ENCODE measurements at places on chromosomes 11 and 22. TPM values are rescaled to one million over a fixed set of nuclear protein-coding genes. Genes with fewer than 3 reads are reported as not detected.
A peak's percentile ranks its signal among the peaks of the same experiment; 100 is the strongest.

- DNase-seq = peak; percentile 88
Observed at GRCh38 chr11:14249121-14249963, 109.6 kb downstream of the RRAS2 start.

GRCh38 chr11:25200925-25201324 is 704.1 kb downstream of the LUZP2 start:
- no peak for DNase-seq

DNA sequence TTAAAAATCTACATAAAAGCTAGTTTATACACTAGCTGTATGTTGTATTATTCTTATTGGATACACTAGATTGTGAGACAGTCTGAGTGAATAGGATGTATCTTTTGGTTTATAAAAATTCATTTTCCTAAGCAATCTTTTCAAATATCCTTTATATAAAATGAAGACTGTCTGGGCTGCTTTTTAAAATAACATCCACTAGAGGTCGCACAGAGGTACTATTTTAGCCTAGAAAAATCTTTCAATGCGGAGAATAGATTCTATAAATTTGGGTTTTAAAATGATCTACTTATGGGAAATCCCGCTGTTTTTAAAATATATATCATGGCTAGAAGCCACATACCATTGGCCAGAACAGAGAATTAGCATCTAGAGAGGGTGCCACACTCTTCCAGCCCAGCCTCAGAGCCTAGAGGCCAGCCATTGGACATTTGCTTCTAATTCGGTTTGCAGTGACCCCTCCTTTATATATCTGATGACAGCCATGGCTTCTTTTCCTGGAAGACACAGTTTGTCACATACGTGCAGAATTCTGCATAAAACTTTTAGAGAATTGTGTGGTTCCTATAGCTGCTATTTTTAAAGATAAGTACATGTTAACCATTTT is 7.3 kb downstream of the C11orf97 start:
- DNase-seq = no peak

DNA sequence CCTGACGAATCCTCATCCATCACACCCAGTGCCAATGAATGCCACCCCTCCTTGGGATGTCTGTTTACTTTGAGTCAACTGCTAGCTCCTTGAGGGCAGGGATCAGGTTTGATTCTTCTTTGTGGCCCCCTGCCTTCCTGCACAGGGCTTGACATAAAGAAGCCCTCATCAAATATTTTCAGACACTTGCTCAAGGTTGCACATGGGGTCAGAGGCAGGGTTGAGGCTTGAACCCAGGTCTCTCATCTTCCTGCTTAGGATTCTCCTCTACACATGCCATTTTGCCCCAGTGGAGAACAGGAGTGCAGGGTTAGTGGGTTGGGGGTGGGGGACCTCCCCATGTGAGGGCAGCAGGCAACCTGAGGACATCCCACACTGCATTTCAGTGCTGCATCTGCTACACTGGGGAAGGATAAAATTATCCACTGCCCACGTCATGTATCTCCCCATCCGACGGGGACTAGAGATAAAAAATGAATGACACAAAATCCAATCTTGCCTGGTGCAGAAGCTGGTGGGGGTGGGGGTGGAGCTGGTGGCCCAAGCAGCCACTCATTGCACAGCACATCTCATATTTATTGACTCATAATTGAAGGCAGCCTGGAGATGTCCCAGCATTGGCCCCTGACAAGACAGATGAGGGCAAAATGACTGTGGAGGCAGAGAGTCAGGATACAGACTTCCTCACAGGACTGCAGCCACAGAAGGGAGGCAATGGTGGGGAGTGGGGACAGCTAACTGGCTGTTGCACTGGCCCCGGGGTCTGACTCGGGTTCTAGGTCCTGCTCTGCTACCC is 41.3 kb downstream of the NEU3 start:
- DNase-seq = peak; percentile 20

GRCh38 chr11:126281666-126282175 is 1.2 kb upstream of the TIRAP start:
- DNase-seq = no peak

- no peak for DNase-seq
Observed at GRCh38 chr22:23678133-23678532, 12.7 kb upstream of the RGL4 start.

DNA sequence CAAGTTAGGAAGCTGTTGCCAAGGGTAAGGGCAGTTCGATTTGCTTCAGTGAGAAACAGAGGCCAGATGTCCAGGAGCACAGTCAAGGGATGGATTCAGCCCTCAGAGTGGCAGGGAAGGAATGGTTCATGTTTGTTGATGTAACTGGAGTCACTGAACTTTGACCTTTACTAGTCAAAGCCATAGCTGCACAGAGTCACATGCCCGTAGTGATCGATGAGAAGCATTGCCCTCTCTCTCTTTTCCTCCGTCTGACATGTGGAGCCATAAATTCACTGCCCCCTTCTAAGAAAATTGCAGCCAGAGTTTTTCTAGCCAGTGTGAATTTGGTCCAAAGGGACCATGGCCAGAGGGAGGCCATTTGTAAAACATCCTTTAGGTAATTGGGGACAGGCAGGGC is 124.1 kb upstream of the MTNR1B start:
- no peak for DNase-seq

- no peak for DNase-seq
Observed at GRCh38 chr11:17791144-17791543, 56.6 kb downstream of the KCNC1 start.

GRCh38 chr11:34680918-34681586 is 60.2 kb downstream of the EHF start:
- DNase-seq = peak; percentile 64

- DNase-seq = no peak
Observed at GRCh38 chr22:19110646-19111045, 11.6 kb downstream of the DGCR2 start.

GRCh38 chr11:121958971-121959325 is 157.1 kb downstream of the BLID start:
- DNase-seq = no peak

DNA sequence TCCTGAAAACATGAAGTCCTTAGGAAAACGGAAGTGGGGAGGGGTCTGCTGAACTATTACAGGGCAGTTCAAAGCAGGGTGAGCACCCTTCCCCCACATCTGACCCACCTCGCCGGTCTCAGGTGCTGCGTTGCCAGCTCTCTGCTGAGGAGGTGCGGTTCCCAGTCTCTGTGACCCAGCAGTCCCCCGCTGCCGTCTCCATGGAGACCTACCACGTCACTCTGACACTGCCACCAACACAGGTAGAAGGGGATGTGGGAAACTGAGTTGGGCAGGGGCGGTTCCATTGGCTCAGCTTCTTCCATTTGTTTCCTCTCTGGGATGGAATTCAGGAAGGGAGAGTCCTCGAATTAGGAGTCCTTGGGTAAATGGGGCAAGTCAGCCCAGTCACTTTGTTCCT is 3.3 kb downstream of the C2CD2L start:
- no peak for DNase-seq

- DNase-seq = no peak
Observed at GRCh38 chr22:43398910-43399309, 12.9 kb upstream of the MPPED1 start.

GRCh38 chr22:45553351-45554039 is 50.8 kb downstream of the FBLN1 start:
- peak; percentile 94 for DNase-seq

DNA sequence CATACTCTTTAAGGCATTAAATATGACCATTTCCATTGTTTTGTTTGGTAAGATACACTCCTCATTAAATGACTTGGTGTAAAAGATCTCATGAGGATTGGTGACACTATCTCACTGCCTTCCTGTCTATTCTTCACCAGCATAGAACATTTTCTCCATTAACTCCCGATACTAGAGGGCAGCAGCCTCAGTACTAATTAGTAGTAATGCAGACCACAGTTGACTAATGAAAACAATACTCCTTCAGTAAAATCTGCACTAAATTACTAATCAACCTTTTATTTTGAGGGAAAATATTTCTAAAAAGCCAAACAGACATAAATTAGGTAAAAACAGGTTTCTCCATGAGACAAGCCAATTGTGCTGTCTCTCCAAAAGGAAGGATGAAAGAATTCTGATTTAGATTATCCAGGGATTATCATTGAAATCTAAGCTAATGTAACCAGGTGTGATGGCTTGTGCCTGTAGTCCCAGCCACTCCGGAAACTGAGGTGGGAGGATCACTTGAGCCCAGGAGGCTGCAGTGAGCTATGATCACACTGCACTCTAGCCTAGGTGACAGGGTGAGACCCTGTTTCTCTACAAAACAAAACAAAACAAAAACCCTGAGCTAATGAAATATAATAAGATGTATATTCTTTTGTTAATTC is 9.4 kb downstream of the PGM2L1 start:
- peak; percentile 83 for DNase-seq

DNA sequence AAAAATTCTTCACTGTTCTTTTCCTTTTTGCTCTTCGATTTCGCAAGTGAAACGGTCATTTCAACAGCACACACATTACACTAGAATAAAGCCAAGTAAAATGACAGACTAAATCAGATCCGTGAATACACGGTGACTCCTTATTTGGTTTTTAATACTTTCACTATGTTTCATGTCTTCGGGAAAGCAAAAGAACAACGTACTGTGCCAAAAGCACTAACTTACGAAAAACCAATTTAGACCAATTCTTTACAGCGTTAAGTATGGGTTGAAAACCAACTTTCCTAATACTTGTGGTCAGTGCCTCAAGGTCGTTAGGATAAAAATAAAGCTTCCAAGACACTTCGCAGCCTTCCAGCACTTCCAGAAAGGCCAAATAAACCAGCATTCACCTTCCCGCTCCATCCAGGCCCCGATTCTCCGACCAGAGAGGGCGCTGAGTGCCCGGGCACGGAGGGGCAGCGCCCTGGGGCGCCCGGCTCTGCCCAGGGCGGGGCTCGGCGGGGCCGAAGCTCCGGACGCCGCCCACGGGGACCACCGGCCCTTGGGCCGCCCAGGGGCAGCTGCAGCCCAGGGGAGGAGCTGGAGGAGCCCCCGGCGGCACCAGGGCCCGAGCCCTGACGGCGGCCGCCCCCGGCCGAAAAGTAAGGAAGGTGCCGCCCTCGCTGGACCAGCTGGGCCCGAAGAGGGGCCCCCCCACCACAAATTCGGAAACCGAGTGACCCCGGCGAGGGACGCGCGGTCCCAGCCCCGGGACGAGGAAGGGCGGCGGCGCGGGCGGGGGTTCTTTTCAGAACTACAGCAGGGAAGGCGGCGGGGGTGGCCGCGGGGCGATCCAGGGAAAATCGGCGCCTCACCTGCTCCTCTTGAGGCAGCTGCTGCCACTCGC is 499 bp downstream of the ATL3 start:
- peak; percentile 84 for DNase-seq

GRCh38 chr11:68146010-68146540 is 24.9 kb upstream of the CHKA start:
- DNase-seq = no peak

DNA sequence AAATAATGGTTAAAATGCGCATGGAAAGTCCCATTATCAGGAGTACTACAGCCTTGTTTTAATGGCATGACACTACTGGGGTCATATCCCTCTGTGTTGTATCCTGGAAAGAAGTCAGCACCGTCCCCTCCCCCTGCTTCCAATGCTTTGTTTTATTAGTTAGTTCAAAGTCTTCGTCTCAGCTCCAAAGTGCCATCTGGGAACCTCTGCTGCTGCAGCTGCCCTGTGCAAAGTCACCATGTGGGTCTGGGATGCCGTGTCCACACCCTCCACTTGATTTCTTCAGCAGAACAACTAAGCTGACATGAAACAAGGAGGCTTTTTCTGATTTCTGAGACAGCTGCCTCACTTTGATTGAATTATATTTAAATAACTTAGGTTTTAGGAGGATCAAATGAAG is 29.5 kb upstream of the NCAM1 start:
- no peak for DNase-seq

- peak; percentile 54 for DNase-seq
Observed at GRCh38 chr11:43825217-43825816, 55.3 kb upstream of the ALKBH3 start.

DNA sequence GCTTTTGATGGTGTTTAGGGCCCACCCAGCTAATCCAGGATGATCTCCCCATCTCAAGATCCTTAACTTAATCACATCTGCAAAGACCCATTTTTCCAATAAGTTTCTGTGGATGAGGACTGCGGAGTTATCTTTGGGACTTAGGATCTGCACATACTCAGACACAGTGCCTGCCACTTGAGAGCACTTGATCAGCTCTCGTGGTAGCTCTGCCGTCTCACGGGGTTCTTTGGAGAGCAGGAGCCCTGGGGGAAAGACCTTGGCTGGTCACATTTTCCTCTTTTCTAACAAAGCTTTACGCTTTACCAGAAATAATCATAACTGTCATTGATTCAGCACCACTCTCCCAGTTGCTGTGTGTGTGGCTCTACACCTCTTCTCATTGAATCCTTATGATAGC is 6.1 kb downstream of the HEPHL1 start:
- DNase-seq = no peak

DNA sequence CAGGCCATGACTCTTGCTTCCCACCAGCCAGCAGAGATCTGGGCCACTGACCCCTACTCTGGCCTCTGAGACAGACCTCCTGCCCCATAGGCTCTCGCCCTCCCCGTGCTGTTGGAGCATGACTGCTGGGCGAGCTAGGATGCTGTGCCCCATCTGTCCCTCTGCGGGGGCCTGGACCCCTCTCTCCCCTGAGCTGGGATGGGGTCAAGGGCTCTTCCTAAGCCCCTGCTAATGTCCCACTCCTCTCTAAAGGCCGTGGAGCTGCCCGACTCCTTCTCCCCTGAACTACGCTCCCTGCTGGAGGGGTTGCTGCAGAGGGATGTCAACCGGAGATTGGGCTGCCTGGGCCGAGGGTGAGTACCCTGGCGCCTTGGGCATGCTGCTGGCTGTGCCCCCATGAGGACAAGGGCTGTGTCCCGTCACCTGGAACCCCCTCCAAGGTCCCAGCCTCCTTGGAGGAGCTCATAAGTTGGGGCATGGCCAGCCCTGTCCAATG is 6.2 kb upstream of the ANKRD13D start:
- no peak for DNase-seq

GRCh38 chr22:32631507-32632255 is 157.1 kb downstream of the FBXO7 start:
- no peak for DNase-seq

The IL18BP gene
- total RNA-seq = 11.1 TPM

The MYOD1 gene
- not detected for total RNA-seq

The NRIP3 gene
- total RNA-seq = 0.95 TPM

The ABCC8 gene
- total RNA-seq = 1.3 TPM

The MRGPRX1 gene
- total RNA-seq = not detected

The TCN2 gene
- 65.7 TPM for total RNA-seq

All from endodermal cell (in vitro differentiated cells).